Activated naive CD4-positive, alpha-beta T cell treated with anti-CD3 and anti-CD28 coated beads, Interleukin-2, amount 10 ng/mL, durations not matched to agents 5 hours and 36 hours (primary cell): ENCODE measurements at places on chromosomes 7 and 10. TPM values are rescaled to one million over a fixed set of nuclear protein-coding genes. Genes with fewer than 3 reads are reported as not detected.

CARD11 gene
- 133 TPM for total RNA-seq

ZFAND4 gene
- total RNA-seq, result 19.6 TPM

SPDYE1 gene
- total RNA-seq, result not detected

RAPGEF5 gene
- total RNA-seq, result 0.15 TPM

CHCHD3 gene
- 37.6 TPM for total RNA-seq

UCN3 gene
- total RNA-seq, result not detected

ELN gene
- not detected for total RNA-seq

MCM10 gene
- 30.4 TPM for total RNA-seq

KCNK18 gene
- total RNA-seq, result not detected

KCNH2 gene
- total RNA-seq, result 0.75 TPM

HTRA1 gene
- not detected for total RNA-seq

SPDYE5 gene
- 0.13 TPM for total RNA-seq

FKBP6 gene
- not detected for total RNA-seq

PHKG1 gene
- total RNA-seq, result 1.7 TPM

LIPM gene
- not detected for total RNA-seq

KLF14 gene
- not detected for total RNA-seq

SLC25A40 gene
- total RNA-seq, result 50.4 TPM

AQP1 gene
- 0.08 TPM for total RNA-seq

GBX1 gene
- total RNA-seq, result not detected

WNT16 gene
- total RNA-seq, result not detected

ANKRD30A gene
- not detected for total RNA-seq

TEX47 gene
- not detected for total RNA-seq

WNT8B gene
- 0.24 TPM for total RNA-seq

HOXA5 gene
- not detected for total RNA-seq

TPK1 gene
- total RNA-seq, result 15.4 TPM

PGAM2 gene
- total RNA-seq, result not detected

COL26A1 gene
- not detected for total RNA-seq

CNPY1 gene
- not detected for total RNA-seq

MACROH2A2 gene
- total RNA-seq, result 5.0 TPM

LRMDA gene
- not detected for total RNA-seq

POMZP3 gene
- 17.8 TPM for total RNA-seq

ADCYAP1R1 gene
- total RNA-seq, result not detected

HMX3 gene
- total RNA-seq, result not detected

GALNT11 gene
- total RNA-seq, result 17.4 TPM

TMEM184A gene
- not detected for total RNA-seq

DOCK1 gene
- not detected for total RNA-seq
